ENCODE measurements at places on chromosomes 6 and 20.

DNA sequence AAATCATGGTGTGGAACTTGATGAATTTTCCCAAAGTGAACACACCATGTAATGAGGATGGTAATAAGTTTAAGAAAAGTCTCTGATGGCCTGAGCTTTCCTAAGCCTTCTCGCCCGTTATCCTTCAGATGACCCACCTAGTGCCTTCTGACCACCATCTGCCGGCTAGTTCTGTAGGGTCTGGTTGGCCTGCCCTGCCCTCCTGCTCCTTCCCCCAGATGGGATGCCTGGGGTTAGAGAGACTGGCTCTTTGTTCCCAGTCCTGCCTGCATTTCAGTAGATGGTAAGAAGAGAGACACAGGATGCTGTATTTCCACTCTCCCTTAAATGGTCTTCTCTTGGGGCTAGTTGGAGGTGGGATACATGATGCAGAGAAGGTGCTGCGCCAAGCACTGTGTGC is 43.0 kb downstream of the TIAM2 start:
- DNase-seq: no peak

- no peak for DNase-seq
Observed at GRCh38 chr6:158338311-158339112, 26.2 kb downstream of the TULP4 start.

DNA sequence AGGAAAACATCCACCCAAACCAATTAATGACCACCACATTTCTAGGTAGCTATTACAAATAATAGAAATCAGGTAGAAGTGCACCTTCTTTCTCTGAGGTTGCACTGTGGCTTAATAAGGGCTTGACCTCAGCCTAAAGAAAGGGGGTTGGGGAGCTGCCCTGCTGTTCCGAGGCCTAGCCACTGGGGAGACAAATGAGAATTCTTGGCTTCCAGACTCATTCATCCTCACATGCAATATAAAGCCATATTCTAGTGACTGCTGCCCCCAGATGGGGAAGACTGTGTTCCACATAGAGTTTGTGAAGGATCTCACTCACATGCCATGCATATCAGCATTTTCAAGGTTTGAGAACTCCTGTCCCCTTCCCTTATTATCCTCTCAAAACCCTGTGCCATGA is 22.9 kb downstream of the SAYSD1 start:
- DNase-seq: no peak

GRCh38 chr6:169933251-169933821 is 181.9 kb downstream of the ERMARD start:
- DNase-seq: no peak

- no peak for DNase-seq
Observed at GRCh38 chr6:130934848-130935585, 107.8 kb downstream of the SMLR1 start.

DNA sequence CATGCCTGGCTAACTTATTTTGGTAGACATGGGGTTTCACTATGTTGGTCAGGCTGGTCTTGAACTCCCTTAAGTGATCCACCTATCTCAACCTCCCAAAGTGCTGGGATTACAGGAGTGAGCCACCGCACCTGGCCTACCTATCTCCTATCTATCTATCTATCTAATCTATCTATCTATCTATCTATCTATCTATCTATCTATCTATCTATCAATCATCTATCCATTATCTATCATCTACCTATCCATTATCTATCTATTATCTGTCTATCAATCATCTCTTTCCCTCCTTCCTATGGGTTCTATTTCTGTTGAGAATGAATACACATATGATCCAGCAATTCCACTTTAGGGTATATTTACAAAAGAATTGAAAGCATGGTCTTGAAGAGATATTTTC is 194.2 kb upstream of the ARG1 start:
- no peak for DNase-seq

DNA sequence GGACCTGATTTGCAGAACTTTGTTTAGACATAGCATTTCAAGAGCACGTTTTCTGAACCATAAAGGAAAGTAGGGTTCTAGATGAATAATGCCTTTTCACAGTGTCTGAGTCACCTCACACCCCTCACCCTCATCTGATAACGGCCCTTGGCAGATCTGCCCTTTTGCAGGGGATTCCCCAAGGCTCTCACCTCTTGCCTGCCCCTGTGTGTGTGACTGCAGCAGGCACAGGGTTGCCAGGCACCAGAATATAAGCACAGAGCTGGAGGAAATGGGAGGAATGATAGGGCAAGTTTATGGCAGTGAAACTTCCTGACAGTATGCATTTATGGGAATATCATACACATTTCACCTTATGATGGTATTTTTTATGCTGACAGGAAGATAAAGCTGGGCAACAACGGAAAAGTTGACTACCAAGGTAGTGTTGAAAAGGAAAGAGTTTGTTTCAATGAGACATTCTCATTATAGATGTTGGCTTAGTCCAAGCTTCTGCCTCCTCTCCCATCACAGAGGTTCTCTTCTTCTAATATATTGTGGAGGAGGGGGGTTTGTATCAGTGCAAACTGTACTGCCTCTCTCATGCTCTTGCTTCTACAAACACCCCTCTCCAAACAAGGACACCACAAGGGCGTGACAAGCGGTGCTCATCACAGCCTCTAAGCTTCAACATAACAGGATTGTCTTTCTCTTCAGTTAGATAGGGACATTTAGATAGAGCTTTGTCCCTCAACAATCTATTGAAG is 101.5 kb upstream of the BACH2 start:
- DNase-seq: peak; percentile 89

GRCh38 chr6:34970488-34970887 is 81.4 kb downstream of the ANKS1A start:
- no peak for DNase-seq

DNA sequence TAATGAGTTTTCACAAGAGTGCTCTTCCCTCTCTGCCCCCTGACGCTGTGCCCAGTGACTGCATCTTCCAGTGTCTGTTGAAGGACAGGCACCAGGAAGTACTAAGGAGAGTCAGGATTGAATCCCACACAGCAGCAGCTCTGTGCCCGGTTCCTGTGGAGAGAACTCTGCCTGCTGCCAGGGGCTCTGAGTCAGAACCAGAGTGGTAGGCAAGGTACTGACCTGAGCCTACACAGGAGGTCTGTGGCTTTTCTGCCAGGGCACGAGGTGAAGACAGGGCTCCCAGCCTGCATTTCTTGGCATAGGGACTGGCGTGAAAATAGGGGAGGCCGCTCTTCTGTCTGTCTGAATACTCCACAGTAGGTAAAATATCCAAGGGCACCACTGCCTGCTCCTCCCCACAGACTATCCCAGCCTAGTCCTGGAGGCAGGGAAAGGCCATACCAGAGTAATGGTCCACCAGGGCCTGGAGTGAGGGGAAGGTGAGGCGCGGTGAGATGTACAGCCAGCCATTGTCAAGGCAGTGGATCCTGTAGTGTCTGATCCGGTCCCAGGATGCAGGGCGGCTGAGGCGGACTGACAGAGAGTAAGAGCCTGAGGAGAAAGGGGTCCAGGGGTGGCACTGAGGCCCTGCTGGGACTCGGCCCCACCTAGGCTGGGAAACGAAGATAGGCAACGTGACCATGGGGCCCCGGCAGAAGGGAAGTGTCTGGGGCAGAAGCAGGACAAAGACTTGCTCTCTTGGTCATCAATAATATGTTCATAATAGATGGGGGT is 9.4 kb downstream of the RAB5IF start:
- DNase-seq: no peak

- DNase-seq: no peak
Observed at GRCh38 chr6:130500693-130501092, 134.9 kb downstream of the TMEM200A start.

GRCh38 chr20:40851051-40851450 is 162.0 kb upstream of the MAFB start:
- DNase-seq: no peak

- no peak for DNase-seq
Observed at GRCh38 chr6:131765081-131765803, 42.6 kb upstream of the ENPP1 start.

DNA sequence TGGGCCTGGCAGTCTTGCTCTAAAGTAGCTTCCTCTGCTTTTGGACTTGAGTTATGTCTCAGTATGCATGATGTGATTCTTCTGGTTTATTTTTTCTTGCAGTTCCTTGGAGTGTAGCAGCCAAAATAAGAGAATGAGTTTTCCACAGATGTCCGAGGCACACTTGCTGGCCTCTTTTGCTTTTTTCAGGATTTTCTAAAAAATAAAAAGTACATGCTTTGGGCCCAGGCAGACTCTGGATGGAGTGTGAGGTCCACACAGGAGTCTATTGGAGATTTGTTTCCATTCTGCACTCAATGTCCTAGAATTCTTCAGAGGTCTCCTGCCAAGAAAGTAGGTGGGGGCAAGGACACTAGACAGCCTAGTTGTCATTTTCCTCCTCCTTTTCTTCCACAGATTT is 477.6 kb downstream of the EPM2A start:
- DNase-seq: no peak

DNA sequence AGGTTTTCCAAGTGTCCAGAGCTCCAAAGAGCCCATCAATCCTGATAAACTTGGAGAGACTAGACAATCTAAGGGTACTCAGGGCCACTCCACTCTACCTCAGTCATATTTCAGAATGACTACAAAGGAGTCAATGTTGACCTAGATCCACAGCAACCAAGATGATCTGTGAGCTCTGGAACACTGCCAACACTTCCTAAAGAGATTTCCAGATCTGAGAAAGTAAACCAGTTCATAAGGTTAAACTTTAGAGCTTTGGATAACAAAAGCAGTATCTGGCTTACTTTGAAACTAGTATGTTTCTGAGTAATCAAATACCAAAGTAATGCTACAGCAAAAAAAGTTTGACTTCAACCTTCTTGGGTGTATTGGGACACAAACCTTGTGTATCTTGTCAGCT is 122.7 kb downstream of the BTBD9 start:
- no peak for DNase-seq

- DNase-seq: no peak
Observed at GRCh38 chr20:32179934-32180333, 27.6 kb downstream of the PLAGL2 start.

DNA sequence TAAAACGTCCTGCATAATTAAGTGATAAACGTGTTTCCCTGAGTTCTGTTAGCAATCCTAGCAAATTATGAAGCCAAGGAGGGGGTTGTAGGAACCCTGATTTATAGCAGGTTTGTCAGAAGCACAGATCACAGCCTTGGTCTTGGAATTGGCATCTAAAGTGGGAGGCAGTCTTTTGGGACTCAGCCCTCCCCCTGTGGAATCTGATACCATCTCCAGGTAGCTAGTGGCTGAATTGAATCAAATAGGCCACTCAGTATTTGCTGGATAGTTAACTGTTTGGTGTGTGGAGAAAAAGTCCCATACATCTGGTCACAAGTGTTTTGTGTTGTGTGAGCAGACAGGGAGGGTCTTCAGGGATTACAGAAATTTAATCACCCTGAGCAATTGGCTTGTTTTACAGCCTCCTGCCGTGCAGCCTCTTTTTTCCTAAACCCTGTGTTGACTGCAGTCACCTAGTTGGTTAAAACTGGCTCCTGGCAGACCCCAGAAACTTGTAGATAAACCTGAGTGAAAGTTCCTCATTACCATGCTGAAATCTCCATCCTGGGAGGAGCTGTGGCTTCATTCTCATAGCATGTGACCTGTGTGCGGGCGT is 19.0 kb upstream of the KIFC1 start:
- no peak for DNase-seq

- DNase-seq: no peak
Observed at GRCh38 chr6:151098166-151098565, 141.6 kb upstream of the AKAP12 start.

DNA sequence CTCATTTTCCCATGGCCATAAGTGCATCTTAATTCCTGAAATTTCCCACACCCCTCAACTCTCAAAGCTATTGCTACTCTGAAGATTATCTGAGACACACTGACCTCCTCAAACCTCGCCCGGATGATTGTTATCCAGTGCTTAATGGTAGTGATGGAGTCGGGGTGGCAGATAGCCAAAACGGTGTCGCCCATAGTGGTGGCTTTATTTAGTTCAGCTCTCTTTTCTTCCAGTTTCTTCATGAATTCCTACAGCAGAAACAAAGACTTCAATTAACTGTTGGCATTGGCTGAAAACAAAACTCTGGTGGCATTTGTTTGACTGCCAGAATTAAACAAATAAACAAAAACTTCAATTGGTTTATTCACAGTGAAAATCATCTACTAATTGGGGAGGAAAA is 165.4 kb downstream of the DST start:
- no peak for DNase-seq

DNA sequence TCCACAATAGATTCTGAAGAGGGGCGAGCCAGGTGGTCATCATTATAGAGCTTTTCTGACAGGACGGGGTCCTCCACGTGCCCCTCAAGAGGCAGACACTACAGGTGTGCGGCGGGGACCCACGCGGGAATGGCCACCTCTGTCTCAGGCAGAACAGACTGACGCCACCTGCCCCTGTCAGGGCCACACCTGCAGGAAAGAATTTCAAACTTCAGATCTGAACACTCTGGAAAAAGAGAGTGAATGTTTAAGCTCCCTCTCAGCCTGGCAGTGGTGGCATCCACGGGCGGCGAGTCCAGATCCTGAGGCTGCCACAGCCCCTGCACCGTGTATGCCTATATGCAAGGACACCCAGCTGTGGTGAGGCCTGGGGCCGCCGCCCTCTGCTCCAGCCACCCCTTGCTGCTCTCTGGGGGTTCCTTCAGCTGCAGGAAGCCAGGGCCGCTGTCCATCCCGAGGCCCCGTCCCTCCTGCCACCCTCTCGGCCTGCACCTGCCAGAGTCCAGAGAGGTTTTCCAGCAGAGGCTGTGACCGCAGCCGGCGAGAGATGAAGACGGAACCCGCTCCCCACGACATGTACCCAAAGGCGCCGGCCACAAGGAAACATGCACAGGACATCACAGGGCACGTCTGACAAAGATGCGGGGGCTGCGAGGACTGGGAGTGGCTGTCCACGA is 234.9 kb downstream of the ERMARD start:
- no peak for DNase-seq

DNA sequence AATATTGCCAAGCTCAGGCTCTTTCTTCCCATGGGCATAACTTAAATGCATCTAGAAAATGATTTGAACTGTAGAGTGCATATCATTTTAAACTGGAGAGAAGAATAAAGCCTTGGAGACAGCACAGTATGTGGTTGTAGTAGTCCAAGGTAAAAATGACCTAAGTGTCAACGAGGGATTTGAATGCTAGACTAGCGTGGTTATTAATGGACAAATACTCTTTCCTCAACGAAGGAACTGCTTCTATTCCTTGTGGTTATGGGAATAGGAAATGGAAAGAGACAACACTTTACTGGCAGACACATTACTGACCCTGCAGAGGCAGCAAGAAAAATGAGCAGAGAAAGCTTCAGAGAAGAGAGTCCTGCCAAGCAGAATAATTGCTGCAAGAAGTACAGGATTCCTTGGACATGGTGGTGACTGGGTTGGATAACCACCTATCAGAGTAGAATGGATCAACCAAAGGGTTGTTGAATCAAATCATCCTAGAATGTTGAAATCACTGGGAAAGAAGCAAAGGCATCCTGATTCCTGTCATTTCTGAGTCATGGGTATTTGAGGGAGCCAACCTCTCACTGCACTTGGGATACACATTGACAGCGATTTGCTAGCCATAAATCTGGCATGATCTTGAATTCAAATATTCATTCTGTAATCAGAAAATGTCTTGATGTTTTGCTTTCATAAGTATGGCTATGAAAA is 258.1 kb upstream of the EPHA7 start:
- no peak for DNase-seq

- no peak for DNase-seq
Observed at GRCh38 chr20:34798871-34799270, 26.6 kb downstream of the NCOA6 start.

- no peak for DNase-seq
Observed at GRCh38 chr20:33944914-33945313, 48.8 kb upstream of the RALY start.

- DNase-seq: no peak
Observed at GRCh38 chr20:31687777-31688176, 34.9 kb downstream of the BCL2L1 start.
